AG04450 (cell line): ENCODE measurements at places on chromosomes 3 and 15.
A peak's percentile ranks its signal among the peaks of the same experiment; 100 is the strongest.

DNA sequence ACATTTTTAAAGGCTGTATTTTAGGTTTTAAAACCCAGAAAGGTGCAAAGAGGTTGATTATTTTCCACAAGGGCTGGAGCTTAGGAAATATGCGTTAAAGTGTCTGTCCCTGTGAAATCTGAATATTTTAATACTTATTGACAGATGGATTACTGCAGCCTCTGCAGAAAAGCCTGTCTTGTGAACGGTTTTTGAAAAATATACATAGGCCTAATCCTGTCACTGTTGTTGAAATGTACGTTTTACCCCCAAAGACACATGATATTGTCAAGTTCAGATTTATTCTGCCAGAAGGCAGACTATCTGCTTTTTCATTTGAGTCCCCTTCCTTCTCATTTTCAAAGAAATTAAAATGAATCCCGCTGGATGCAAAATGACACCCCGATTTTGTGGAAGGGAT is 2.2 kb upstream of the BCL6 start:
- no peak for DNase-seq

GRCh38 chr3:143810953-143811265 is 37.4 kb downstream of the SLC9A9 start:
- no peak for DNase-seq

DNA sequence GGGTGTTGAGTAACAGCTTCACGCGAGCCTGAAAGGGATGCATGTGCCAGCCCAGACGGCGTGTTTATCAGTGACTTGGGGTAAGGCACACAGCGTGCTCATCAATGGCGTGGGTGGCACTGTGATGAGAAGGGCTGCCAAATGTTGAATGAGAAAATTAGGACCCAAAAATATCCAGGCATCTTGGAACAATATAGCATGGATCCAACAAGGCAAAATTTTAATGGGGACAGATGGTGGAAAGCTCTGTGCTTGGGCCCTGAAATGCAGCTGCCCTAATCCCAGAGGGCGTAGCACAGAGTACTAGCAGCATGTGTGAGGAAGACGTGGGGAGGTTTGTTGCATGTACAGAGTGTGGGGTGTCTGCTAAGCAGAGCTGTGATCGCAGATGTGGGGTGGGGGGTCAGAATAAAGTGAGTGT is 48.9 kb downstream of the SSUH2 start:
- no peak for DNase-seq

DNA sequence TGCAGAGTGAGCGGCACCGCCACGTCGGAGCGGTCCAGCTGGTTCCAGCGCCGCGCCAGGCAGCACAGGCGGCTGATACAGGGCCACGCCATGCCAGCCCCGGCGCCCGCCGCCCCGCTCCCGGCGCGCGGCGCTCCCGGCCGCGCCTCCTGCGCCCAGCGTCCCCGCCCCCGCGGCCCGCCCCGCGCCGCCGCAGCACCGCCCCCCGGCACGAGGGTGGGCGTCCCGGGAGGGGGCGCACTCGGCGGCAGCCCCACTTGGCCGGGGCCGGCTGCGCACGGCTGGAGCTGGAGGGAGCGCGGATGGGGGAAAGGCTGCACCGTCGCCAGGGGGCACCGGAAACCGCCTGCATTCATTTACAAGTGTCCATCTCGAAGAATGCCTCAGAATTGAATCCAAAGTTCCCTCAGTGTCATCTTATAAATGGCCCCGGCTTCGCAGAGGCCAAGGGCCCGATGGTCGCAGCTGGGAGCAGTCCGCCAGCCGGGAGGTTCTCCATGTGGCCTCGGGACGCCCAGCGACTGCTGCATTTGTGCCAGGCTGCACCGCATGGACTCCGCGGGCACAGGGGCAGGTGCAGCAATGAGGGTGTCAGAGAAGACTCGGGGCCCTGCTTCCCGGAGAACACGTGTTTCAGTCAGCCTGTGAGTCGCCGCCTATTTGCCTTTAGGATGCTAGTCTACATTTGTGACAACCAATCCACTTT is at the start of gene MAP6D1:
TSS of gene MAP6D1 (minus strand) at position 122 of the 706 bp plus-strand sequence. CDS start at position 92, 30 bp downstream.
- DNase-seq = no peak

GRCh38 chr3:14235912-14236295 is 57.3 kb downstream of the LSM3 start:
- no peak for DNase-seq

- no peak for DNase-seq
Measured at GRCh38 chr3:127234778-127235177, 41.8 kb downstream of the PRR23E start.

GRCh38 chr15:89301304-89302089 is 33.1 kb downstream of the POLG start:
- no peak for DNase-seq

GRCh38 chr3:167941234-167941995 is 154.3 kb downstream of the GOLIM4 start:
- DNase-seq = peak; percentile 78
